ENCODE measurements at places on chromosomes 2 and 18. TPM values are rescaled to one million over a fixed set of nuclear protein-coding genes. Genes with fewer than 3 reads are reported as not detected.

Gene OR6B3
- not detected for total RNA-seq

Gene LDLRAD4
- total RNA-seq = not detected

Gene UGT1A6
- not detected for total RNA-seq

Gene CRYBA2
- total RNA-seq = not detected

Gene CENPA
- total RNA-seq = 42.0 TPM

Gene MLPH
- total RNA-seq = 0.55 TPM

Gene ANKRD29
- not detected for total RNA-seq

Gene SAG
- 0.80 TPM for total RNA-seq

Gene ADD2
- total RNA-seq = not detected

Gene PAIP2B
- 1.1 TPM for total RNA-seq

Gene CXCR2
- not detected for total RNA-seq

Gene SIX3
- total RNA-seq = not detected

Gene NTSR2
- total RNA-seq = not detected

Gene FAM228A
- 0.18 TPM for total RNA-seq

Gene RPS27A
- total RNA-seq = 2,483 TPM

Gene TNS1
- total RNA-seq = not detected

Measured in G401 (cell line).